Activated CD8-positive, alpha-beta T cell treated with anti-CD3 and anti-CD28 coated beads for 36 hours (primary cell): ENCODE measurements at places on chromosomes 2 and 18. TPM values are rescaled to one million over a fixed set of nuclear protein-coding genes. Genes with fewer than 3 reads are reported as not detected.

DNA sequence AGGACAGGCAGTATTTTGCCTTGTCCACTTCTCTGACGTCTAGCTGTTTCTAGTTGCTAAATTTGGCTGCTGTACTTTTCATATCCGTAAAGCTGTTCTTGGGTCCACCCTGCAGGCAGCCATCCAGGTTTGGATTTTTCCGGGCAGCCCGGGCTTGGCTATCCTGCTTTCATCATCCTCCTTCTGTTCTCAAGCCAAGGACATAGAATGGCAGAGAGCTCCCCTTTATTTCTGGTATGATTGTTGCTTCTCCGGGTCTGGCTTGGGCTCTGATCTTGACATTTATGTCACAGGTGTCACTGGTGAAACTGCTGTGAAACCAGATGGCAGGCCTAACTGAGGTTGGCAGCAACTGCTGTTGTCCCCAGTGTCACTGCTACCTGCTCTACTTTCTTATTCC, 35.5 kb downstream of the SCN2A start:
- no peak for DNase-seq

DNA sequence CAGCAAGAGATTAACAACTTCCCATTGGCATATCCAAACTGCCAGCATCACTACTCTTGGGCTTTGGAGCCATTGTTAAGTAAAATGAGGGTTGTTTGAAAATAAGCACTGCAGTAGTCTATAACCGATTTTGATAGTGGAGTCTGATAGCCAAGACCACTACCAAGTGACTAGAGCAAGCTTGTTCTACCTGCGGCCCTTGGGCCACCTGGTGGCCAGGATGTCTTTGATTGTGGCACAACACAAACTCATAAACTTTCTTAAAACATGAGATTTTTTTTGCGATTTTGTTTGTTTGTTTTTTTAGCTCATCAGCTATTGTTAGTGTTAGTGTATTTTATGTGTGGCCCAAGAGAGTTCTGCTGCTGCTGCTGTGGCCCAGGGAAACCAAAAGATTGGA, 11.0 kb downstream of the UBE2E3 start:
- DNase-seq: no peak

PROKR1 gene
- not detected for total RNA-seq

CLIP4 gene
- 25.3 TPM for total RNA-seq

DNA sequence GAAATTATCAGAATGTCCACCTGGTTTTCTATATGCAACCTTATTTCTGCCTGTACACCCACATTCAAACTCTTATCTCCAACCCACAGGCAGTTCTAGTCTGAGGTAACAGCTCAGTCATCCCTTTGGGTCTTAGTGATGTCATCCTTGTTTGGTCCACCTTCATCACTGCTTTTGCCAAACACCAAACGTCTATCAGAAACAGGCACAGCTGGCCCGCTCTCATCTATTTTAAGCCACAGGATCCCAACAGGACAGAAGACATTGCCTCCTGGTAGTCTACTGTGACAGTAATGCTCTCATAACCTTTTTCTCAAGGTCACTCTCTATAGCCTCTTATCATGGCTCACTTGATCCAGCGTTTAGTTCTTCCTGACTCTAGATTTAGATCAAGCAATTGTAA, 99.0 kb upstream of the CHAC2 start:
- DNase-seq: no peak

DNA sequence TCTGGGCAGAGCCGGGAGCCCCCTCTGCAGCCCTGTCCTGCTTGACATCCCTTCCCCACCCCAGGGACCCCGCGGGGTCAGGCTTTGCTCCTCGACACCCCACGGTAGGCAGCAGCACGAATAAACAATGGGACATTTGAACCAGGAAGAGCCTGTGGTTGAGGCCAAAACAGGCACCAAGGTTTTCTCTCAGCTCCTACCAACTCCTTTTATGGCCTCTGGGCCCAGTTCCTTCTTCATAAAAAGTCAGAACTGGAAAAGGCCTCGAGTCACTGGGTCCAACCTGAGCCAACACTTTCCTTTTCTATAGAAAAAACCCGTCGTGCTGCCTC, 20.6 kb downstream of the TEX44 start:
- no peak for DNase-seq
